EL (cell line): ENCODE measurements at places on chromosomes 12 and 14.

- DNase-seq: no peak
Measured at GRCh38 chr14:22554498-22555383, 34.3 kb downstream of the DAD1 start.

GRCh38 chr12:44616402-44616801, 259.7 kb downstream of the NELL2 start:
- DNase-seq: no peak

DNA sequence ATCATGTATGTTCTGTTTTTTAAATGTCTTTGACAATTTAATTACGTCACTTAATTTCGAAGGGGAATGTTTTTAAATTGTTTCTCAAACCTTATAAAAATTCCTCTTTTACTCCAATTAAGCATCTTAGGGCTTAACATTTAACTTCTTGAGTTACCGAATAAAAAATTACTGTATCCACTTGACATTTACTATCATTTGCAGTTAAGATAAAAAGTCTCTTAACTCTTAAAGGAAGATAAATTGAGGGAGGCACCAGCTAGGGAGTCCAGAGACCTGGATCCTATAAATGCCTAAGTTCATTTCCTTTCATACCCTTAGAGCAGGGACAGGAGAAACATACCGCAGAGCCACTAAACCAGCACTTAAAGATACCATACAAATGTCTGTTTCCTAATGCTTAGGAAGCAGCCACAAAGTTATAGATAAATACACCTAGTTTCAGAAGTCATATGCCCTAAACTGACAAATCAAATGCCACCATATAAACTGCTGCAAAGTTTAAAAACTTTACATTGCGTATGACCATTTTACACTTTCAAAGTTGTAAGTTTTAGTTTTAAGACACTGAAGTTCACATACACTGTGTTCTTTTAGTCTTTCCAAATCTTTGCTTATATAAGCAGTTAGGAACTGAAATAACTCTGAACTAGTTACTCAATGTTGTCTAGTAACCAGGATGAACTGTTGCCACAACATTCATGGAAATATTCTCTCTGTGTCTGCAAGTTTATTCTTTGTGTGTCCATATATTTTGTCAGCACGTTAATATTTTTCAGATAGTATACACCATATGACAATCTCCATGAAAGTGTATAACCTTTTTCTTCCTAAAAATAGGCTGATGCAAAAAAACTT, 71.2 kb downstream of the GALNT4 start:
- DNase-seq: peak; percentile 15

DNA sequence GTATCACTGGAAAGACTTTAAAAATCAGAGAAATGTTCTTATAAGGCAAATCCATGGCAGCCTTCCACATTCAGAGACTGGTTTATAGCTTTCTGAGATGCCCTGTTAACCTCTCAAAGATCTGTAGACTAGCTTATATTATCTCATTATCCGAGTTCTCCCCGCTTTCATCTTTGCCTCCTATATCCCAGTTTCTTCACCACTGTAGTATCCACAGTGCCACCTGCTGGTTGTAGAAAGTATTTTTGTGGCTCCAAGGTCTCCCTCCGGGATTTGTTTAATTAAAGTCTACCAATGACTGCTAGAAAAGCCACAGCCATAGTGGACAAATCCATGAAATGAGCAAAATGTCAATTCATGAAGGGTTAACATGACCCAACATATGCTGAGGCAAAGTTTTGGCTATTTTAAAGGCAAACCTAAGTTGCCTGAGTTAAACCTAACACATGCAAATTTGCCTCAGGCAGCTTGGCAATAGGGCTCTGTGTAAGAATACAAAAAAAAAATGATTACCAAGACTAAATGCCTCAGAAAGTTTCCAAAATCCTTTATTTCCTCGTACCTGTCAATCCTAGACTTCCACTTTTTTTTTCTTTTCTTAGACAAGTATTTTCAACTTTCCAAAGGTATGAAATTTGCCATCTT, 218.8 kb upstream of the BMP4 start:
- DNase-seq: peak; percentile 82

GRCh38 chr12:38156497-38157245, 159.9 kb upstream of the ALG10B start:
- DNase-seq: no peak

- no peak for DNase-seq
Measured at GRCh38 chr14:66503532-66503931, 4.4 kb upstream of the GPHN start.

DNA sequence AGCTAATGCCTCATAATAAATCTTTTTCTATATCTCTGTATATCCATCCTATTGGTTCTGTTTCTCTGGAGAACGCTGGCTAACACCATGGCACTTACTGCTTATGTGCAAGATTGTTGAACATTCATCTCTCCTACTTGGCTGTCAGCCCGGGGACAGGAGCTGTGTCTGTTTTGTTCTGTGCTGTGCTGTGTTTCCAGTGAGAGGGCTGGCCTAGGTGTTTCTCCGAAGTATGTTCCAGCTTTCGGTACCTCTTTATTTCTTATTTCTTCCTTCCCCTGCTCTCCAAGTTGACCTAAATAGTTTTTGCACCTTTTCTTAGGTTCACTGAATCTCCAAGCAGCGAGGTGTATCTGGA, 18.8 kb upstream of the NR4A1 start:
- no peak for DNase-seq

GRCh38 chr12:27779416-27779919, 565 bp upstream of the KLHL42 start:
- peak; percentile 34 for DNase-seq

DNA sequence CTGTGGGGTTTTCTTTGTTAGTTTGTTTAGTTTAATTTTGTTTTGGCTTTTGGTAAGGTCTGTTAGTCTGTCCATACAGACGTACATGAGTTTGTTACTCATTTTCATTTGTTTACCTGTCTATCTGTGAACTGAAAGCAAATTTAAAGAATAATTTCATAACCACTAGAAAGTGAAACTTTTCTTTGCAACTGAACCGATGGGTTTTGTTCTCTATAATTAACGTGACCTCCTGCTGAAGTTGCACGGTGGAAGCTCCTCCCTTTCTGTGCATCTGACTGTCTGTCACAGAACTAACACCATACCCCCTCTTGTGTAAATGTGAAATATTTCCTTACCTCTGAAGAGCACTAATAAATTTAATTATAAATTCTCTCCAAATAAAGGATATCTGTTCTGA, 595.5 kb downstream of the GALC start:
- DNase-seq: no peak

DNA sequence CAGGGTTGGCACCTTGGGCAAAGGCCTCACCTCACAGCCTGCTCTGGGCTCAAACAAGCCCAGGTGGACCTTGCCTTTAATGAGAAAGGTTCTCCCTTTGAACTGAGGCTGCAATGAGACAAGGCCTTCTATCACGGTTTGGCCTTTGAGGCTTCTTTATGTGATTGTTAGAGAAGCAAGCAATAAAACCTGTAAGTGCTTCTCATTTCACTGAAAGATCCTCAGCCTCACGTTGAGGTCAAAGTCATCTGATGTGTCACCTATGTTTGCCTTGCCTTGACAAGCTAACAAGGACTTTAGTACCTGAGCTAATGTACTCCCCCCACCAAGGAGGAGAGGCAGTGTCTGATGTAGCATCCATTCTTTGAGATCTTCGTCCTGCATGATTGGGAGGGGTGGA, 155.9 kb upstream of the RBM19 start:
- no peak for DNase-seq

GRCh38 chr12:50203691-50204090, 36.5 kb upstream of the CERS5 start:
- DNase-seq: peak; percentile 35

DNA sequence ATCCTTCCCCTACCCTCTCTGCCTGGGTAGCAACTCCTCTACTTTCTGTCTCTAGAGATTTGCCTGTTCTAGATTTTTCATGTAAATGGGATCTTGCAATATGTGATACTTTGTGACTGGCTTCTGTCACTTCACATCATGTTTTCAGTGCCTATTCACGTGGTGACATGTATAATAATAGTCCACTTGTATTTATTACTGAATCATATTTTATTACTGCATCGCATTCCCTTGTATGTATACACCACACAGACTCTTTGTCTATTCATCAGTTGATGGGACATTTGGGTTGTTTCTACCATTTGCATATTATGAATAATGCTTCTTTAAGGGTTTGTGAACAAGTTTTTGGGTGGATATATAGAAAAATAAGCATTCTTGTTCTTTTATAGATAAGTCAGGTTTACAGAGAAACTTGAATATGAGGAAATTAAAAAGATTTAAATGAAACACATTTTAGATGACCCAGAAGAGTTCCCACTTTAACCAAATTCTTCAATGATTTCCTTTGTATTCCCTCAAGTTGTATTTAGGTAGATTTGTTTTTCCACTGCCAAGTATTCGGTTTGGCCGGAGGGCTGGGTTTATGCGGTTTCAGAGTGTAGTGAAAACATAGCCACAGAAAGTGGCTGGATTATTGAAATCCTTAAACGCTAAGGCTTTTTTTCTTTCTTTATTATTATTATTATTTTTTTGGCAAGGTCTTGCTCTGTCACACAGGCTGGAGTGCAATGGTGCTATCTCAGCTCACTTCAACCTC, 178.7 kb upstream of the TMTC1 start:
- no peak for DNase-seq

GRCh38 chr12:9727813-9728212, 5.1 kb downstream of the CLECL1 start:
- DNase-seq: no peak

GRCh38 chr12:60173224-60174170, 577.7 kb downstream of the SLC16A7 start:
- no peak for DNase-seq

GRCh38 chr14:43792980-43793379, 714.1 kb downstream of the FSCB start:
- DNase-seq: no peak
